Stimulated activated CD4-positive, alpha-beta T cell treated with anti-CD3 and anti-CD28 coated beads, TNF-alpha, amount 100 ng/mL, for 48 hours (primary cell): ENCODE measurements at places on chromosomes 2 and 18.

DNA sequence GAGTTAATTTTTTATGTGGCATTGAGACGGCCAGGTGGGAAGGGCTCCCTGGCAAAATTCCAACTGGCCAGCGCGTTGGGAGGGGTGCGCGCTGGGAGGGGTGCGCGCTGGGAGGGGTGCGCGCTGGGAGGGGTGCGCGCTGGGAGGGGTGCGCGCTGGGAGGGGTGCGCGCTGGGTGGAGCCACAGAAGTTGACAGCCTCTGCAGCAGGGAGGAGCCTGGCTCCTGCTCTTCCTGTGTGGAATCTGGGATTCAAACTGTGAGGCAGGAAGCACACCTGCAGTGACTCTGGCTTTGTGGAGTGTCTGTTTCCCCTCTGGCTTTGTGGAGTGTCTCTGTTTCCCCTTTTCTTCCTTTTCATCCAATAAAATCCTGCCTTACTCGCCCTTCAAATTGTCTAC lies 147.9 kb upstream of the CBLN2 start:
- DNase-seq: no peak

DNA sequence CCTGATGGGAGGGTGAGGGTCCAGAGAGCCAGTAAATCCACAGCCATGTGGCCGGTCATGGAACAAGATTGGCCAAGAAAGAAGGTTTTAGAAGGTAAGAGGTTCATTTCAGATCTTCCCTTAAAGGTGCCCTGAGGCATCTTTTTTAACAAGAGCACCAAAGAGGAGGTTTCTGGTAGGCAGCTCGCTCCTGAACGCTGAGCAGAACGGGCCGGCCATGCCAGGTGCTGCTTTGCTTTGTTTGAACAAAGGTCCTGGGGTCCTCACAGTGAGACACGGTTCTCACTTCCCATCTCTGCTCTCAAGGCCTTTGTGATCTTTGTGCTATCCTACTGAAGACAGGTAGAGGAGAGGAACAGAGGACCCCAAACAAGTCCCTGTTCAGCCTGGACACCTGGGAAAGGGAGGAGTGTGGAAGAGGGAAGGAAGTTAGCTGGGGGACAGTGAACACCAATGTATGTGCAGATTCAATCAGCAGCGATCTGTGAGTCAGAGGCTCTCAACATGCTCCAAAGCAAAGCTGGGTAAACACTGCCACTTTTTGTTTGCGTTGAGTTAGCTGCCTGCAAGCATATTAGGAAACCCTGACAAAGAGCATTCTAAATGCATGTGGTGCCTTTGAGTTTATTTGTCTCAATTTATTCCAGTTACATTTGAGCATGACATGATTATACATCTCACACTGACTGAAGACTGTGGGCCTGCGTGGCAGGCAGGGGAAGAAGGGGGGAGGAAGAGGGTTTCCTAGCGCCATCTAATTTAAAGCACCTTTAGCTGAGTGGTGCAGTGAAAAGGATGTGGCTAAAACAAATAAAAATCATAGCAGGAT lies 102.4 kb downstream of the ASB1 start:
- DNase-seq: no peak

DNA sequence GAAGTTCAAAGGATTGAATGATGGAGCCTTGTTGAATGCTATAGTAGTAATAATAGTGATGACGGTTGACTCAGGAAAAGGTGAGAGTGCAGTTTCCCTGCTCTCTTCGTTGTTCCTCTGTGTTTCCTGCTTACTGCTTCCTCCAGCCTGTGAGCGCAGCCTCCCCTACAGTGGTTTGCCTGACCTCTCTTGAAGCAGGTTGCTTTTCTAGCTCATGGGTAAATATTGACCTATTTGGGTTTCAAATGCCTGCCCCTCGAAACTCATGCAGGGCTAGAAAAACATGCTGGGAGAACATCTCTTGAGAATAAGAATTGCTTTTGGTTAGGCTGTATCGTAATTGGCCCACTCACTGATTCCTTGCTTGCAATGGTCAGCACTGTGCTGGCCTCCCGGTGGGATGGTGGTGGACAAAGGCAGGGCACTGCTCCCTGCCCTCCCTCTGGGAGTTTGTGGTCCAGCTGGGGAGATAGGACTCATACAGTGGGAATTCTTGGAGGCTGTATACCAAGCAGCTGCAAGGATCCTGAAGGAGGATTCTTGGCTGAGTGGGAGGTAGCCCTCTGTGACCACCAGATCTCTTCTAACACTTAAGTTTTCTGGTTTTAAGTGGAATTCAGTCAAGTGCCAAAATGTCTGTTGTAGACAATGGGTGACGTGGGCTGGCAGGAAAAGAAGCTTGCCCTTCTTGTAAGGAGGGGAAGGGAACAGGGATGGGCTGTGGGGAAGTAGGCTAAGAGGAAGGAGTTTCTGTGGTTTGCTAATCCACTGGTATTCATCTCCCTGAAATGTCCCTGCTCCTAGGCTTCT lies 5.4 kb upstream of the RNF181 start:
- no peak for DNase-seq

DNA sequence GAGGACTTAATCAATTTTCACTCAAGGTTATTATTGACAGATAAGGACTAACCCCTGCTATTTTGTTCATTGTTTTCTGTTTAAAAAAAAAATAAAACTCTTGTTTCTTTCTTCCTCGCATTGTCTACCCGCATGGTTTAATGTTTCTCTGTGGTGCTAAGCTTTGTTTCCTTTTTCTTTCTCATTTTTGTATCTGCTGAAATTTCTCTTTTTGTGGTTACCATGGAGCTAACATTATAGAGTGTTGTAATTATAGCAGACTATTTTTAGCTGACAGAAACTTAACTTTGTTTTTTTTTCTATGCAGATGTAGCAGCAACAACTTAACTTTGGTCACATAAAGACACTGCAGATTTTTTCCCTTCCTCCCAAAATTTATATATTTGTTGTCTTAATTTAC lies 43.1 kb upstream of the CHN1 start:
- no peak for DNase-seq

DNA sequence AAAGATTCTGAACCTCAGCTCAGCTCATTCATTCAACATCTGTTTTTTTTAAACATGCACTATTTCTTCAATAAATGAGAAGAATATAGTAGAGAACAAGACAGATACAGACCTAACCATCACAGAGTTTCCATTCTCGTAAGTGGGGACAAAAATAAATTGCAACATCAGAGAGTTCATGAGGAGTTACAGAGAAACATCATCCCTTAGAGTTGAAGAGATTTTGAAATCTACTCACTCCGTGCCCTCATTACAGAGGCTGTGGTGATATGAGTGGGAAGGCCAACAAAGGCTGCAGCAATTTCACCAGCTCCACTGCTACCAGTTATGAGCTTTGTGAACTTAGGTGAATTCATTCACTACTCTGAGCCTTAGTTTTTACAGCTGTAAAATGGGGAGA lies 399.3 kb downstream of the BCL11A start:
- DNase-seq: no peak

GRCh38 chr18:56327191-56327885 lies 311.1 kb downstream of the TXNL1 start:
- no peak for DNase-seq

DNA sequence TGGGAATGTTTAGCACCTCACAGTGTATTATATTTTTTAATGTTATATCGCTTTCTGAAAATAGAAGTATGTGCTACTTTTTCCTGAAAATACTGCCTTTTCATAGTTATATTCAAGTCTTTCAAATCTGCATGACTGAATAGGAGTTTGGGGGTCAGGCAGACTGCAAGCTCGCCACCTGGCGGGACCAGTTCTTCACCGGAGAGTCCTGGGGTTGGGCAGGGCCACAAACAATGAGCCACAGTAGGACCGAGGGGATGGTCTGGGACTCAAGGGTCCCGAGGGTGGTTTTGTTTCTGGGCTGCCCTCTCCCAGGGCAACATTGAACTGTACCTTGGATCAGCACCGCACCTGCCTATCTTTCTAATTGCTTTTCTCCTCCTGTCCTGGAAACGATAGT lies 70.6 kb downstream of the VWA3B start:
- DNase-seq: no peak

- DNase-seq: no peak
Observed at GRCh38 chr18:22641958-22642357, 224.2 kb upstream of the CTAGE1 start.

- DNase-seq: no peak
Observed at GRCh38 chr18:21458310-21458709, 142.2 kb downstream of the ESCO1 start.

GRCh38 chr2:130332271-130333073 lies 10.2 kb upstream of the IMP4 start:
- peak; percentile 53 for DNase-seq
